Foreskin fibroblast (primary cell): ENCODE measurements at places on chromosomes 7 and 10.

DNA sequence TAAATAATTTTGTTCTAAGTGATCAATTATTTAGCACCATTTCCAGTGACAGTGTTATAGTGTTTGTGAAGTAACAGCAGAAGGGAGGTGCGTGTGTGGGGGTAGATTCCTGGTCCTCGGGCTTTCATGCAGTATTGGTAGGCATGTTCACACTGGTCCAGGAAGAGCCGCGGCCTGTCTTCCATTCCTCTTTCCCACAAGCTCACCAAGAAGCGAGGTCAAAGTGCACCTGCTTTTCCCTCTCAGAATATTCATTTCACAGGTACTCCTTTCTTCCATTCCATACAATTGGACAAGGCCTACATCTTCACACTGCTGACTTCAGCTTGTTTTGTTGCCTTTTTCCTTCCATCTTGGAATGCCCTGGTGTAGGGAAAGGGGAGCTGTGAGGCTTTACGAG, 151.8 kb upstream of the CELF2 start:
- no peak for DNase-seq

DNA sequence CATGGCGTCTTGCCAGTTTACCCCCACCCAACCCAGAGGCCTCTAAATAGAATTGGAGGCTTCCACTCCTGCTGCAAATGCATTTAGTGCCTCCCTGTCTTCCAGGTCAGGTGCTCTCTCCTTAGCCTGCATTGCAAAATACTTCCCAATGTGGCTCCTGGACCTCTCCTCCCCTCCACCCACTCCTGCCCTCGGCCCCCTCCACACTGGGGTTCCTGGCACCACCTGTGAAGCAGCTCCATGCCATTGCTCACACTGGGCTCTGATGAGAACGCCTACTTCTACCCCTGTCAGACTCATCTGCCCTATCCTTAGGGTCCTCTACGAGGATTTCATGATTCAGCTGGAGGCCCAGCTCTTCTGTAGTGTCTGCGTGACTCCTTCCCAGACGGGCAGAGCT, 37.4 kb downstream of the C10orf120 start:
- no peak for DNase-seq

DNA sequence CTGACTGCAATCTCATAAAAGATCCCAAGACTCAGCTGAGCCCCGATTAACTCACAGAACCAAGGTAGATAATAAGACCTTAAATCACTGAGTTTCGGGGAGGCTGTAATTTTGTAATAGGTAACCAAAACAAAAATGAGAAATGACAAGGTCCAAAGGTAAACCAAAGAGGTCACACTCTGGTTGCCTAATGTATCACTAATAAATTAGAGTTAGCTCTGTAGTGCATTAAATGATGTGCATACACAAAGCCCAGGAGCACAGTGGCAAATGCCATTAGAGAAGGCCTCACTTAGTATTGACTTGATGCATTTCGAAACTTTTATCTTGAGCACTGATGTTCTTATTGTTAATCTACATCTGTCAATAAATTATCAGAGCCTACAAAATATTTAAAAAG, 237.7 kb upstream of the CCDC6 start:
- no peak for DNase-seq

DNA sequence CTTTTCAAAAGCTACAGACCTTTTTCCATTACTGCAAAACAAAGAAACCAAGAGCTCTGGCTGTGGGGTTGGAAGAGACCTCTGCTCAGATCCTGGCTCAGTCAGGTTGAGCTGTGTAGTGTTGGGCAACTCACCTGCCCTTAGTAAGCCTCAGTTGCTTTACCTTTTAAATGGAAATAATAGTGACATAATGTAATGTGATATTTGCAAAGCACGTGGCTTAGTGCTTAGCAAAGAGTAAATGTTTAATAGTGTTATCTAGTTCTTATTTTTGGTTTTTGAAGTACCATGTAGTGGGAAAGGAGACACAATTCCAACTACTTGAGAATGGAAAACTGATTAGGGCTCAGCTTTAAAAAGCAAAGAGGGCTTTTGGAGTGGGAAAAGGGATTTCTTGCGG, 100.2 kb downstream of the SVIL start:
- DNase-seq = no peak
